ENCODE measurements at places on chromosomes 5 and 9. TPM values are rescaled to one million over a fixed set of nuclear protein-coding genes. Genes with fewer than 3 reads are reported as not detected.

Gene KLF9
- 52.8 TPM for total RNA-seq

Gene SH3TC2
- 9.4 TPM for total RNA-seq

Gene PPP1R26
- total RNA-seq: 20.9 TPM

Gene PCDHGA9
- total RNA-seq: 3.9 TPM

Gene IRX2
- total RNA-seq: 6.2 TPM

Gene IFNK
- not detected for total RNA-seq

Gene FOXD4L4
- total RNA-seq: not detected

DNA sequence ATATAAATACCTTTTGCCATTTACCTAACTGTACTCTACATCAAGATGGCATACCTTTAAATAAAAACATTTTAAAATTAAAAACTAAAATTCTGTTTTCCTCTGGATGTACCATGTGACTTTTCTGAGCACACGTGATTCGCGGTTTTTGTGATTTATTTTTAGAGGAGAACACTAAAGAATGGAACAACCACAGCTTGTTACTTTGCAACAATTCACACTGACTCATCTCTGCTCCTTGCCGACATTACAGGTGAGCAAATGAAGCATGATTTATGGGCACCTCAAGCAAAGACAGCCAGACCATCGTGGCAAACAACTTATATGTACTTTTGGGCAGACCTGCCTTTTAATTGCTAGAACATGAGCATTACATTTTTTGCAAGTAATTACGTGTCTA is 61.3 kb downstream of the GDA start:
- H3K27ac ChIP-seq: no peak overlapping the region
- H3K4me3 ChIP-seq: no peak overlapping the region
- H3K36me3 ChIP-seq: no peaks in the 10 kb centered on the region
- no peaks in the 10 kb centered on the region for H3K4me1 ChIP-seq

DNA sequence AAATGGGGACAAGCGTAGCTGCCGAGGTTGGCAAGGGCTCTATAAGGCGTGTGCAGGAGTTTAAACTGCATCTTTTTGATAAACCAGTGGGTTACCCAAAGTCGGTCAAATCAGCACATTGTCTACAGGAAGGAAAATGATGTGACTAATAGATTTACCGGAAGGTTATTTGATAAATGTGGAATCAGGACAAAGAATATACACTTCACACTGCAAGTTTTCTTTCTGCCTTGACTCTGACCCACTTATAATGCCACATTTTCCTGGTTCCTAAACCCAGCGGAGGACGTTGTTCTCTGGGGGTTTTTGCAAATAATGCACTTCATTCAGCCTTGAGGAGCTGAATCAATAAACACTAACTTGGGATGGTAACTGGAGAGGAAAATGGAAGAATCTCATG is 76.8 kb downstream of the TTLL11 start:
- H3K4me3 ChIP-seq: no peak overlapping the region
- no peaks in the 10 kb centered on the region for H3K36me3 ChIP-seq
- H3K27me3 ChIP-seq: no peaks in the 10 kb centered on the region
- H3K4me1 ChIP-seq: peaks cover 31% of the 10 kb centered on the region
- no peak overlapping the region for H3K27ac ChIP-seq

GRCh38 chr5:73215531-73215890 is 42.5 kb downstream of the TMEM174 start:
- no peak overlapping the region for H3K27ac ChIP-seq
- H3K4me1 ChIP-seq: peaks cover 14% of the 10 kb centered on the region
- no peaks in the 10 kb centered on the region for H3K36me3 ChIP-seq
- no peak for DNase-seq

DNA sequence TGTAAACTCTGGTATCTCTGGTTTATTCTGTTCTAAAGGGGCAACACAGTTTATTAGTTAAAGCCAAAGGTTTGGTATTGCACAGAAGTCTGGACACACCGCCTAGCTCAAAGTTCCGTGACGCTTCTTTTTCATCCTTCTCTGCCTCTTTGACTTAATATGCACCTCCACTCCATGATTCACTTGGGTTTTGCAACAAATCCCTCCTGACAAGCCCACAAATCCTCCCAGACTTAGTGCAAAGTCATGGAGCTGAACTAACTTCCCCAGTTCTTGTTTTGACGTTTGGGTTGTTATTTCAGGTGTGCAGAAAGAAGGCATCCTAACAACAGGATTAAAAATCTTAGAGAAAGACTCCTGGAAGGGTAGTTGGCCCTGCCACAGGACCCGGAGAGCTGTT is 441.6 kb upstream of the DMAC1 start:
- no peaks in the 10 kb centered on the region for H3K36me3 ChIP-seq
- DNase-seq: no peak

- H3K4me3 ChIP-seq: no peak overlapping the region
- no peaks in the 10 kb centered on the region for H3K36me3 ChIP-seq
- DNase-seq: no peak
- no peaks in the 10 kb centered on the region for H3K27me3 ChIP-seq
- no peaks in the 10 kb centered on the region for H3K4me1 ChIP-seq
- no peak overlapping the region for H3K27ac ChIP-seq
Measured at GRCh38 chr5:32559921-32560320, 25.4 kb upstream of the SUB1 start.

- H3K4me3 ChIP-seq: no peak overlapping the region
- no peak overlapping the region for H3K27ac ChIP-seq
- peaks cover 15% of the 10 kb centered on the region for H3K27me3 ChIP-seq
- DNase-seq: no peak
Measured at GRCh38 chr5:1780614-1780930, 19.1 kb downstream of the MRPL36 start.

DNA sequence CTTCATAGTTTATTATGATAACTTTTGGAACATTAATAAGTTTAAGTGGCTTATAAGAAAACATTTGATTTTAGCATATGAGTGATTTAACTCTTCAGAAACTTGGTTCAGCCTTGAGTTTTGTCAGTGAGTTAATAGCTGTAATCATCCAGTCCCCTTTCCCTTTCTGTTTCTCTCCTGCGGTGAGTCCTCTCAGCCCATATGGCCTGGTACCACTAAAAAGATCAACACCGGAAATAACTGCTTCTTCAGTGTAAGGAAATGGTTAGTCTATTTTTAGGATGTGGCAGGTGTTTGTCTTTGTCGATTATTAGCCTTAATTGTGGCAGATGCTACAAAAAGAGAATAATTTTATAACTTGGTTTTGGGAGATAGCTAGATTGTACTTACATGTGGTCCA is 120.2 kb upstream of the GRHPR start:
- no peaks in the 10 kb centered on the region for H3K27me3 ChIP-seq
- peaks cover 30% of the 10 kb centered on the region for H3K36me3 ChIP-seq
- DNase-seq: no peak
- H3K4me1 ChIP-seq: peaks cover 3% of the 10 kb centered on the region
- no peak overlapping the region for H3K4me3 ChIP-seq
- H3K27ac ChIP-seq: no peak overlapping the region

DNA sequence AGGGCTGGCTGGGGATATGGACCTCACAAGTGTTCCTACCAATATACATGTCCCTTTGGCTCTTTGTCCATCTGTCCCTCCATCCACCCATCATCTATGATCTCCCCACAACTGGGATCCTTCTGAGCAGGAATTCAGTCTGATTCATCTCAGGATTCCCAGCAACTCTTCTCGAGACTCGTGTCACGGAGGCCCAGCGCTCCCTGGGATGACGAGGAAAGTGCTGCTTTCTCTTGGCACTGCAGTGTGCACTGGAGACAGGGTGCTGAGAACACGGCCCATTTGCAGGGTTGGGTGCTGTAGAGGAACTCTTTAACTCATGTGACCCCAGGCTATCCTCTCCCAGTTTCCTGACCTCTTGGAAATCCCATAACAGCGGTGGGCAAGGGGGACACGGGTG is 72.9 kb downstream of the ANGPTL2 start:
- H3K36me3 ChIP-seq: no peaks in the 10 kb centered on the region
- H3K4me3 ChIP-seq: no peak overlapping the region
- H3K27me3 ChIP-seq: no peaks in the 10 kb centered on the region

- H3K27me3 ChIP-seq: peaks cover 82% of the 10 kb centered on the region
- DNase-seq: no peak
- H3K27ac ChIP-seq: no peak overlapping the region
- H3K4me1 ChIP-seq: peaks cover 8% of the 10 kb centered on the region
- peak overlapping the region; percentile 10 for H3K4me3 ChIP-seq
- H3K36me3 ChIP-seq: no peaks in the 10 kb centered on the region
Measured at GRCh38 chr5:175772747-175773533, 98.4 kb upstream of the CPLX2 start.

DNA sequence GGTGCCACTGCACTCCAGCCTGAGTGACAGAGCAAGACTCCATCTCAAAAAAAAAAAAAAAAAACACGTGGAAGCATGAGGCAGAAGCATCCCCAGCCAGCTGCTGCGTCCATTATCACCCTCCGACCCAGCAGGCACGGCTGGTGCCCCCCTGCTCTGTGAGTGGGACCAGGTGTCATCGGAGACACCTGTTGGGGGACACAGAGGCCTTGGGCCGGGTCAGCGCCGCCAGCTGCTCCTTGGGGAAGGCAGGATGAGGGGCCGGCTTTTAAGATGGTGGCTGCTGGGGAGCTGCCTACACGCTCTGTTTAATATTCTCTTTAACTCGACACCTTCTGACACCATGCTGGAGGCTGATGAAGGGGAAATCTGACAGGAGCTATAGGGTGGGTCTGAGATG is 80.2 kb upstream of the RUFY1 start:
- H3K27me3 ChIP-seq: peaks cover 17% of the 10 kb centered on the region
- no peaks in the 10 kb centered on the region for H3K36me3 ChIP-seq
- DNase-seq: no peak
- H3K27ac ChIP-seq: no peak overlapping the region

DNA sequence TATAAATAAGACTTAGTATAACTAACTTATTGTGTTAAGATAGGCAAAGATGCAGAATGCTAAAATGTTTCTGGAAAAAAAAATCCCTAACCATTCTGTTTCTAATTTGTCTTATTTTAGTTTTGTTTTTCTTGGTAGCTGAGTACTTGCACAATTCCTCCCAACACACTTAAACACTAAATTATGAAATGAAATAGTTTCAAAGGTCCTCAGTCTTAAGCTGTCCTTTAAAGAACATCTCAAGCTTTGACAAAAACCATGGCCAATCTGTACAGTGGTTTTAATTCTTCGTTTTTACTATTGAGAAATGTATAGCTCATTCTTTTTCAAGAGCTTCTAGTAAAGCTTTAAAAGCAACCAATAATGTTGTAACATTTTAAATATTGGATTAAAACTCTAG is 171.5 kb downstream of the EDIL3 start:
- DNase-seq: no peak
- no peaks in the 10 kb centered on the region for H3K36me3 ChIP-seq
- H3K4me1 ChIP-seq: no peaks in the 10 kb centered on the region
- no peaks in the 10 kb centered on the region for H3K27me3 ChIP-seq
- no peak overlapping the region for H3K27ac ChIP-seq
- H3K4me3 ChIP-seq: no peak overlapping the region

DNA sequence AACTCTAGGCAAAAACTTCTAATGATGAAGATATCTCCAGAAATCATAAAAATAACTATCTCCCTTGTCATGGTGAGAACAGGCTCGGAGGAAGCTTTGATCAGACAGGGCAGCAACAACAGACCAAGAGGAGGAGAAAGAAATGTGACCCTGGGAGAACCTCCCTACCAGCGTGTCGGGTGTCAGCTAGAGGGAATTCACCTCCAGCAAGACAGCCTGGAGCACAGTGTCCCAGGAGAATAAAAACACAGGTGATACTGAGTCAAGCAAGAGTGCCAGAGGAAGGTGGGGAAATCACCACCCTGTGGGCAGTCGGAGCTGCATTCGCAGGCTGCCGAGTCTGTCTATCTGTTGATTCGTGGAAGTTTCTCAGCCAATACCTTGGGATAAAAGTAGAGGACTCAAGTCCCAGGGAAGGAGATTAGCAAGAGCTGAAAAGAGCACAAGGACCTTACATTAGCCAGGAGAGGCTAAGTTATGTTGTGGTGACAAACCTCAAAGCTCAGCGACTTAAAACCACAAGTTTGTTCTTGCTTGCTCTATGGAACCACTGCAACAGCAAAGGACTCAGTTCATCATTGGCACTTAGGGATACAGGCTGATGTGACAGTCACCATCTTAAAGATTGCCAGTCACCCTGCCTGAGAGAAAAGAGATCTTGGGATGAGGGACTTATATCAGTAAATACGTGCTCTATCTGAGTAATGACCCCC is 598.3 kb downstream of the CCDC171 start:
- peaks cover 10% of the 10 kb centered on the region for H3K4me1 ChIP-seq
- H3K4me3 ChIP-seq: no peak overlapping the region
- peak overlapping the region; percentile 61 for H3K27ac ChIP-seq
- peaks cover 4% of the 10 kb centered on the region for H3K27me3 ChIP-seq

GRCh38 chr9:13378154-13378553 is 98.7 kb upstream of the MPDZ start:
- H3K27me3 ChIP-seq: no peaks in the 10 kb centered on the region
- no peak for DNase-seq
- H3K4me3 ChIP-seq: no peak overlapping the region
- no peaks in the 10 kb centered on the region for H3K4me1 ChIP-seq
- H3K27ac ChIP-seq: no peak overlapping the region
- no peaks in the 10 kb centered on the region for H3K36me3 ChIP-seq

Measured in left ventricle myocardium inferior (tissue), 1 donor.